Fibroblast of lung (primary cell): ENCODE measurements at places on chromosomes 6 and 20. TPM values are rescaled to one million over a fixed set of nuclear protein-coding genes. Genes with fewer than 3 reads are reported as not detected.

The CLVS2 gene
- total RNA-seq = under 0.01 TPM in 1 of 2 replicates, not detected in the other

The VTA1 gene
- total RNA-seq = 25.9 and 26.3 TPM in 2 replicates

The MYB gene
- under 0.01 TPM in 1 of 2 replicates, not detected in the other for total RNA-seq

The CCDC170 gene
- 0.77 and 0.83 TPM in 2 replicates for total RNA-seq

The DTD1 gene
- total RNA-seq = 50.8 and 71.0 TPM in 2 replicates

The DZANK1 gene
- total RNA-seq = 0.77 and 0.83 TPM in 2 replicates

The PHACTR2 gene
- 25.2 and 40.1 TPM in 2 replicates for total RNA-seq

The DEK gene
- 148 and 154 TPM in 2 replicates for total RNA-seq

The KIFC1 gene
- total RNA-seq = 0.51 and 5.3 TPM in 2 replicates

The ZNF391 gene
- total RNA-seq = 1.3 and 2.8 TPM in 2 replicates

The SLC25A27 gene
- total RNA-seq = 12.6 and 18.7 TPM in 2 replicates

The HTR1B gene
- total RNA-seq = 0.17 TPM in 1 of 2 replicates, not detected in the other

The ZC2HC1B gene
- not detected in 2 replicates for total RNA-seq

The F13A1 gene
- under 0.01 TPM in 1 of 2 replicates, not detected in the other for total RNA-seq

The PLCB4 gene
- 3.6 and 13.7 TPM in 2 replicates for total RNA-seq

The FOXS1 gene
- under 0.01 TPM in 1 of 2 replicates, not detected in the other for total RNA-seq

The SLC18B1 gene
- 7.2 and 8.1 TPM in 2 replicates for total RNA-seq
